Spinal cord (tissue), 10 donors: ENCODE measurements at places on chromosomes 5 and 9. TPM values are rescaled to one million over a fixed set of nuclear protein-coding genes. Genes with fewer than 3 reads are reported as not detected.

DNA sequence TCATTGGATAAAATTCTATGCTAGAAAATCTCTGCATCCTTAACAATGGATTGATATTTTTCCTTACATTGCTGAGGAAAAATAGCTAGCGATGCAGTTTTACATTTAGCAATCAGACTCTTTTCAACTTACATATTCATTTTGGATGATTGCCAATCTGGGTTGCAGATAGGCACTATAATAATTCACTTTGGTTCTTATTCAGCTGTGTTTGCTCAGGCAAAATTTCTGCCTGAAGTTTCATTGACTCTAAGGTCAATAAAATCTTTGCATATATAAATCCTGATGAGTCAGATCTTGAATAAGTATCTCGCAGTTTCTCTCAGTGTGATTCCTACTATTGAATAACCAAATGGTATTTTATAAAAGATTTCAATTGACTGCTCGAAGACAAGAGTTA lies 1105.8 kb downstream of the CDH18 start:
- peak; percentile 50 for DNase-seq
- no peaks in the 10 kb centered on the region for H3K36me3 ChIP-seq
- no peak overlapping the region for H3K4me3 ChIP-seq
- no peak overlapping the region for H3K27ac ChIP-seq
- H3K4me1 ChIP-seq = no peaks in the 10 kb centered on the region

- no peaks in the 10 kb centered on the region for H3K27me3 ChIP-seq
- no peak overlapping the region for H3K4me3 ChIP-seq
- no peak for DNase-seq
- peaks cover 52% of the 10 kb centered on the region for H3K4me1 ChIP-seq
- H3K36me3 ChIP-seq = peaks cover 40% of the 10 kb centered on the region
These were observed 10.1 kb downstream of the GLIPR2 start for GRCh38 chr9:36146651-36147050.

DNA sequence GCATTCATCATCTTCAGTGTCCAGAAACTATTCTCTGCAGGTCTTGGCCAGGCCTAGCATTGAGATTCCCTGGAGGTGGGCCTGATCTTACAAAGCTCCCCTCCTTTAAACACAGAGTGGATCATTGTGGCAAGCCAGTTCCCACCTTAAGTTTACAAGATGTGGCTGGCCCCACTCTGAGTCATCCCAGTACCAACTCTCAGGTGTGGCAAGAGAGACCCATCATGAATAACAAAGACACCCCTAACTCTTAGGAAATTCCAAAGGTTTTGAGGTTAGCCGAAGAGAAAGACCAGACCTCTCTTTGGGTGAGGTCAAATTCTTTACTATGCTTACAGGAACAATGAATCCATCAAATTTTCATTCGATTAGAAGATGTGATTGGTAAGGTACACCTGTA lies 78.2 kb downstream of the RFK start:
- H3K4me1 ChIP-seq = no peaks in the 10 kb centered on the region
- no peaks in the 10 kb centered on the region for H3K27me3 ChIP-seq
- no peaks in the 10 kb centered on the region for H3K36me3 ChIP-seq
- DNase-seq = no peak

DNA sequence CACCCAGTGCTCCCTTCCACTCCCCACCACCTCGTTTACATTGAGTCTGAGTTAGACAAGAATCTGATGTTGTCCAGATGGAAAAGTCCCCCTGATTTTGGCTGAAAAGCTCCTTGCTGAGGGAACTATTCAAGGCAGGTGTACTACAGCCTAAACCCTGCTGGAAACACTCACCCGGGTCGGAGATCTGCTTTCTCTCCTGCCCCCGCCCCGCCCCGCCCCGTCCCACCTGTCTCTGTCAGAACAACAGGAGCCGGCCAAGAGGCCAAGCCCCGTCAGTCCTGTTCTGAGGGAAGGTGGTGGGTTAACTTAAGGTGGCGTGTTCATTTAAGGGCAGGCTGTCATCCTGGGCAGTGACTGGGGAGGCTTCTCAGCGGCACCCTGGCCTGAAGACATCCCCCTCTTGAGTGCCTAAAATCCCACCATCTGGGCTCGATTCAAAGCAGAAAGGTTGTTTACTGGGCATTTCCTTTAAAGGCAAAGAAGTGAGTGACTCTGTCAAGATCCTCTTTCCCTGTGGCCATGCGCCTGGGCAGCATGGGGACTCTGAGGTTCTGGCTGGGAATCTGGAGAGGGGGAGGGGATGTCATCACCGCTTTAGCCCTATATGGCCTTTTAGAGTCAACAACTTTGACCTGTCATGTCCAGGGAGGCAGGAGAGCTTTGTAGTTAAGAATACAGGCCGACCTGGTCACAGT lies 71.1 kb upstream of the NEURL1B start:
- no peak for DNase-seq
- no peak overlapping the region for H3K4me3 ChIP-seq
- no peak overlapping the region for H3K27ac ChIP-seq
- H3K27me3 ChIP-seq = no peaks in the 10 kb centered on the region
- peaks cover 20% of the 10 kb centered on the region for H3K4me1 ChIP-seq
- no peaks in the 10 kb centered on the region for H3K36me3 ChIP-seq

DNA sequence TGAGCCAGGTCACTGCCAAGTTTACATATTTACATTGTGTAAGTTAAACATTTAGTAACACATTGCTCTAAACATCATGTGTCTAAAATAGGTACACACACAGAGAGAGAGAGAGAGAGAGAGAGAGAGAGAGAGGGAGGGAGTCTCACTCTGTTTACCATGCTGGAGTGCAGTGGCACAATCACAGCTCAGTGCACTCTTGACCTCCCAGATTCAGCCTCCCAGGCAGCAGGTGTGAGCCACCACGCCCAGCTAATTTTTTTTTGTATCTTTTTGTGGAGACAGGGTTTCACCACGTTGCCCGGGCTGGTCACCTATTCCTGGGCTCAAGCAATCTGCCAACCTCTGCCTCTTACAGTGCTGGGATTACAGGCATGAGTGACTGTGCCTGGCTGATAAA lies 1045.3 kb downstream of the TLE1 start:
- H3K4me3 ChIP-seq = no peak overlapping the region
- no peak for DNase-seq
- no peak overlapping the region for H3K27ac ChIP-seq
- no peaks in the 10 kb centered on the region for H3K4me1 ChIP-seq

DCTN4 gene
- 63.7 TPM for total RNA-seq

MARVELD2 gene
- total RNA-seq = 2.4 TPM

ANKRD55 gene
- total RNA-seq = 3.9 TPM

DNA sequence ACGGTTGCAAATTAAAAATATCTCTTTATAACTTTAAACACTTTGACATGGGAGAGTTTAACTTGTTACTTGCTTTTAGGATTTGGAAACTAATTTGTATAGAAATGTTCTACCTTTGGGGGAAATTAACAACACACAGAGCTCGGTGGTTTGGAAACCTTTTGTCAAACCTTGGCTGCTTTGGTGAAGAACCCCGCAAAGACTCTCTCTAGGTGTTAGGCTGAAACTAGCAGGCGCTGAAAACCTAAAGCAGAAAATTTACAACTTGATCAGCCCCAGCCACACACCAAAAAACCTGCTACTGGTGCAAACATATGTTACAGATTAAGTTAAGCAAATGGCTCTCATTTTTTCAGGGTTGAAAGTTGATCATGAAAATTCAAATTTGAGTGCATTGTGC lies 25.8 kb downstream of the NR2F1 start:
- no peak overlapping the region for H3K27ac ChIP-seq
- peaks cover 76% of the 10 kb centered on the region for H3K27me3 ChIP-seq
- H3K4me3 ChIP-seq = no peak overlapping the region
- DNase-seq = no peak

GFI1B gene
- total RNA-seq = 0.50 TPM

DNA sequence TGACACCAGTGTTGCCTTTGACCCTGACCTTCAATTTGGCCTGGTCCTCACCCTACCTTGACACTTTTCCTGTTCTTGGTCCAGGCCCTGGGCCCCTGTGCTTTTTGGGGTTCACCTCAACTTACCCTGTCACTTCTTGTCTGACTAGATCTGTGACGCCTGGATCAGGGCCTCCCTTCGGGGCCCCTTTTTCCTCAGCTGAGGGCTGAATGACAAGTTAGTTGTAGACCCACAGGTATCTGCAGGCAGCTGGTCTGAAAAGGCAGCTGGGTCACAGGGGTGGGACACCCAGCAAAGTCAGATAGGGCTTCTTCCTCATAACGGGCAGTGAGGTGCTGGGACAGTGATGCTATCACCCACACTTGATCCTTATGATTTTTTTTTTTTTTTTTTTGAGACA lies 10.0 kb upstream of the MYORG start:
- peaks cover 8% of the 10 kb centered on the region for H3K4me1 ChIP-seq
- H3K4me3 ChIP-seq = no peak overlapping the region
- no peaks in the 10 kb centered on the region for H3K27me3 ChIP-seq
- H3K27ac ChIP-seq = no peak overlapping the region
- no peaks in the 10 kb centered on the region for H3K36me3 ChIP-seq
- DNase-seq = no peak

GRCh38 chr5:118052503-118052902 lies 935.8 kb downstream of the DTWD2 start:
- no peaks in the 10 kb centered on the region for H3K4me1 ChIP-seq
- no peak overlapping the region for H3K4me3 ChIP-seq
- no peak overlapping the region for H3K27ac ChIP-seq
- no peak for DNase-seq
- no peaks in the 10 kb centered on the region for H3K36me3 ChIP-seq
- no peaks in the 10 kb centered on the region for H3K27me3 ChIP-seq

- DNase-seq = no peak
- H3K27ac ChIP-seq = no peak overlapping the region
- peaks cover 3% of the 10 kb centered on the region for H3K36me3 ChIP-seq
- H3K4me3 ChIP-seq = no peak overlapping the region
These were observed 28.3 kb downstream of the GALNT10 start for GRCh38 chr5:154218786-154219185.

- H3K4me1 ChIP-seq = peaks cover 40% of the 10 kb centered on the region
- H3K4me3 ChIP-seq = no peak overlapping the region
- H3K36me3 ChIP-seq = no peaks in the 10 kb centered on the region
These were observed 11.3 kb downstream of the WWC1 start for GRCh38 chr5:168302785-168303184.

CDKN2A gene
- 0.11 TPM for total RNA-seq

GRCh38 chr5:140302786-140303639 lies at the start of gene PFDN1:
Gene PFDN1, minus strand, starts transcription at chr5:140303101. Its CDS starts 28 bp downstream, at chr5:140303073.
- peak; percentile 99 for DNase-seq
- peak within 1 kb of the TSS; percentile 91 for H3K4me3 ChIP-seq
- H3K36me3 ChIP-seq = peaks cover 12% of the 10 kb centered on the region
- H3K27ac ChIP-seq = peak within 1 kb of the TSS; percentile 77
- H3K27me3 ChIP-seq = no peaks in the 10 kb centered on the region
- H3K4me1 ChIP-seq = no peaks in the 10 kb centered on the region

DNA sequence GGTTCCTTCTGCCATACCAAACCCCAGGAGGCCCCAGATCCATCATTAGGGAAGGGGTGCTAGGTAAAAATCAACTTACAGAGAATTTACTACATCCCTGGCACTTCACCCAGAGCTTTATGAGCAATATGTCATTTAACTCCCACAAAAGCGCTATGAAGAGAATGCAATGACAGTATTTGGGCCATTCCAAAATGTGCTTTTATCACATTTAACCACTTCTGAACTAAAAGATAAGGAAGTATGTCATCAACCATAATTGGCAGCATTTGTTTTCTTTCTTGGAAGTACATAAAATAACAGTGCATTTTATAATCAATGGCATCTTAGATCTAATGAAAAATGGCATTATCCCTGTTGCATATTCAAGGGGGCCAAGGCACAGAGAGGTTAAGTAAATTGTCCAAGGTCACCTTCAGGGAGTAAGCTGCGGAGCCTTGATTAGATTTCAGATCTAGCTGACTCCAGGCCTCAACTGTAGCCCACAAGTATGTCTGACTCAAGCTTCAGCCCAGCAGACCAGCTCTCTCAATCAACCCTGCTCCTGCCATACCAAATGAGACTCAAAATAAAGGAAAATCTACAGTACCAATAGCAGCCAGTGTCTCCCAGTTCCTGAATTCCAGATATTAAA lies 16.5 kb downstream of the SH3TC2 start:
- H3K36me3 ChIP-seq = no peaks in the 10 kb centered on the region
- DNase-seq = no peak
- no peak overlapping the region for H3K27ac ChIP-seq
- H3K4me1 ChIP-seq = no peaks in the 10 kb centered on the region
- H3K4me3 ChIP-seq = no peak overlapping the region

CARTPT gene
- total RNA-seq = 17.0 TPM

DNA sequence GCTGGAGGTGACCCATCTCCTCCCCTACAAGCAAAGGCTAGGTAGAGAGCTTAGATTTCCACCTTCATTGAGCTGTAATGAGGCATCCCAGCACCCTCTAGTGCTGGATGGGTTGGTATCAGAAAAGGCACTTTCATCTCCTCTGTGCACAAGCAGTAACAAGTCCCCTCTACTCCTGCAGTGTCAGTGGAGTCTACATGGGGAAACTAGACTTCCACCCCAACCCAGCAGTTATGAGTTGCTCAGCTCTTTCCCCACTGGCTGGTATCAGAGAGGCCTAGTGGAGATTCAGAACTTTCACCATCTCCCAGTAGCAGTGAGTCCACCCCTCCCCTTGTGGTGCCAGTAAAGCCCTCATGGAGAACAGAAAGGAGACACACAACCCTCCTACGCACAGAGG lies 17.9 kb downstream of the FCN1 start:
- peaks cover 6% of the 10 kb centered on the region for H3K4me1 ChIP-seq
- no peak for DNase-seq
- no peak overlapping the region for H3K4me3 ChIP-seq
- H3K36me3 ChIP-seq = no peaks in the 10 kb centered on the region
- H3K27me3 ChIP-seq = no peaks in the 10 kb centered on the region
- H3K27ac ChIP-seq = no peak overlapping the region

- no peaks in the 10 kb centered on the region for H3K27me3 ChIP-seq
- no peak overlapping the region for H3K4me3 ChIP-seq
- H3K4me1 ChIP-seq = peaks cover 5% of the 10 kb centered on the region
- H3K27ac ChIP-seq = no peak overlapping the region
These were observed 309.7 kb downstream of the TLE1 start for GRCh38 chr9:81379655-81380054.

DNA sequence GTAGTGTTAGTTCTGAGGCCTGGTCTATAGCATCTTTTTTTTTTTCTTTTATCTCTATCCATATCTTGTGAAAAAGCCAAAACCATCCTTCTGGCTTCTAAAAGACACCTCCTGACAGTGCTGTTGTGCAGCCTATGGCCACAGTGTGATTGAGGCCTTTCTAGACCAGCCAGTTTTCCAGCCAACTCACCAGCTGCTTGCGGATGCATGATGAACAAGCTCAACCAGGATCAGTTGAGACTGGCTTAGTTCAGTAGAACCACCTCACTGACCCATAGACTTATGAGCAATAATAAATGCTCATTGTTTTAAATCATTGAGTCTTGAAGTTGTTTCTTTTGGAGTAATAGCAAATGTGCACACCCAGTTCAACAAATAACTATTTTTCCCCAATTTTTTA lies 296.9 kb downstream of the FAM170A start:
- H3K27me3 ChIP-seq = no peaks in the 10 kb centered on the region
- no peaks in the 10 kb centered on the region for H3K36me3 ChIP-seq
- no peak overlapping the region for H3K27ac ChIP-seq
- H3K4me3 ChIP-seq = no peak overlapping the region
- no peak for DNase-seq
